ENCODE measurements at places on chromosomes 11 and 22.

GRCh38 chr11:46275964-46276641 lies 1.4 kb upstream of the CREB3L1 start:
- no peak for DNase-seq

- no peak for DNase-seq
Measured at GRCh38 chr11:121344824-121345223, 52.3 kb downstream of the SC5D start.

- DNase-seq, result no peak
Measured at GRCh38 chr11:82771781-82772180, 38.1 kb upstream of the FAM181B start.

DNA sequence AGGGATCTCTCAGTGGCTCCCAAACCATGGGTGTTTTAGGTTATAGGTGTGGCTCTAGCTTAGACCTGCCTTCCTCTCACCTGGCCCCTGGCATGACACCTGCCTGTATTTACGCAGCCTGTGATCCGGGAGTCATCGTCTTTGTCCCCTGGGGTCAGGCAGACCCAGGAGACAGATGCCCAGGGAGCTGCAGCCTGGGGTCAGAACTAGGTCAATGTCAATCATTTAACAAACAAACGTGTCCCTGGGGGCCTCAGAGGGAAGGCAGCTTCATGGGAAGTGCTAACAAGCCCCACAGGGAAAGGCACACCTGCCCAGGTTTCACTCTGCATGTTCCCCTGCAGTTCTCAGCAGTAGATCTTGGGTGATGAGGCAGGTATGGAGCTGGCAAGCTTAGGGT lies 12.0 kb downstream of the BACE1-AS start:
- DNase-seq, result no peak

DNA sequence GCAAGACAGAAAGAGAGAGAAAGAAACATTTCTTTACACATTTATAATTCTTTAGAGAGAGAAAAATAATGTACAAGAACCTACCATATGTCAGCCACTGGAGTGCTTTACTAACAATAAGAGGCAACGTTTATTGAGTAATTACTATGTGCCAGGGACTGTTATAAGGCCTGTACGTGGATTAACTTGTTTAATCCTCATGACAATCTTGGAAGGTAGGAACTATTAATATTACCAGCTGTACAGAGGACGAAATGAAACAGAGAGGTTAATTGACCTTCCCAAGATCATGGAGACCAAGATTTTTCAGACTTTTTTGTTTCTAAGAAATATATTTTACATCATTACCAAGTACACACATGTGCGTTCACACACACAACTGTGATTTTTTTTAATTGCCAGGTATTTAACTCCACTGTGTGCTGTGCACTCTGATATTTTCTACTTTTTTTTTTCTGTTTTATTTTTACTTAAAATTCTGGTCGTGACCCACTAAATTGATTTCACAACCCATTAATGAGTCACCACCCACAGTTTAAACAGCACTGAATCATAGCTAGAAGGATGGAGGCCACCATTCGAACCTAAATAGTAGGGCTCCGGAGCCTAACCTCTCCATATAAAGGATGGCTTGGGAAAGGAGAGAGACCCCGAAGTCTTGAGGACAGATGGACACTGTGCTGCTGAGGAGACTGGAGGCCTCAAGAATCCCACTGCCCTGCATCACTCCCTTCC lies 21.4 kb downstream of the CREB3L1 start:
- DNase-seq, result no peak

- no peak for DNase-seq
Measured at GRCh38 chr11:45296075-45296474, 9.9 kb upstream of the SYT13 start.

DNA sequence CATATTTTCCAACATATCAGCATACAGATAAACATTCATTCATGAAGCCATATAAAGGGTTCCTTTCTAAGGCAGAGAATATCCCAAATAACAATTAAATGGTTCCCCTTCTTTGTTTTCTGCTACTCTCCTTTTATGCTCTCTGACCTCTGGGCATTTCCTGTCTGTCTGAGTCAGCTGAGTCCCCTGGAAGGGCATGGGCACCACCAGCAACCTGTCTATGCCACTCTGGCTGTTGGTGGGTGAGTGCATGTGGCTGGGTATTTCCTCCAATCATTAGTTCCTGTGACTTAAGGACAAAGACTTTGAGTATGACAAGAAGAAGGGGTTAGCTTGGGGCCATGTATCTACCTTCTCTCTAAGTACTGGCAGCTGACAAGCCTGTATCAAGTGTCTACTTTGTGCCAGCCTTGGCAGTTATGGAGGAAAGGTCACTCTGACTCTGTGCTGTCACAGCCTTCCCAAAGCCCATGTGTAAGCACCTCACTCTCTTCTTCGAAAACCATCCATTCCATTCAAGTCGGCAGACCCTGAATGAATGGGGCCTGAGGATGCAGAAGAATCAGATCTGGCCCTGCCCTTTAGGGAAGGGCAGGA lies 86.3 kb upstream of the PHOX2A start:
- DNase-seq, result no peak

DNA sequence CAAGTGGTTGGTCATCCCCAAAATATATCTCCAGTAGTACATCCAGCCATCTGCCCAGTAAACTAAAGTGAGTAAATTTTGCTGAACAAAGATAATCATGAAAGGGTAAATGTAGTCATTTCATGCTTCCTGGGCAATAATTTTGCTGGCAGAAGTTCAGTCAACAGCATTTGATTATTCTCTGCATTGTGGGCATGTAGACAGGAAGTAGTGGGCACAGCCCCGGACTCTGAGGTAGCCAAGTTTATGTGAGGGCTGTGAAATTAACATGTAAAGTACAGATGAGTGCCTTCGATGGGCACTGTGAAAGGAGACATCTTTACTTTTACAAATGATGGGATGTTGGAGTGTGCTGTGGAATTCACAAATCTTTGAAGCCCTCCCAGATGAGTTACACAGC lies 312.2 kb upstream of the MTNR1B start:
- DNase-seq, result no peak

GRCh38 chr11:58254936-58255335 lies 13.1 kb downstream of the OR10W1 start:
- no peak for DNase-seq

DNA sequence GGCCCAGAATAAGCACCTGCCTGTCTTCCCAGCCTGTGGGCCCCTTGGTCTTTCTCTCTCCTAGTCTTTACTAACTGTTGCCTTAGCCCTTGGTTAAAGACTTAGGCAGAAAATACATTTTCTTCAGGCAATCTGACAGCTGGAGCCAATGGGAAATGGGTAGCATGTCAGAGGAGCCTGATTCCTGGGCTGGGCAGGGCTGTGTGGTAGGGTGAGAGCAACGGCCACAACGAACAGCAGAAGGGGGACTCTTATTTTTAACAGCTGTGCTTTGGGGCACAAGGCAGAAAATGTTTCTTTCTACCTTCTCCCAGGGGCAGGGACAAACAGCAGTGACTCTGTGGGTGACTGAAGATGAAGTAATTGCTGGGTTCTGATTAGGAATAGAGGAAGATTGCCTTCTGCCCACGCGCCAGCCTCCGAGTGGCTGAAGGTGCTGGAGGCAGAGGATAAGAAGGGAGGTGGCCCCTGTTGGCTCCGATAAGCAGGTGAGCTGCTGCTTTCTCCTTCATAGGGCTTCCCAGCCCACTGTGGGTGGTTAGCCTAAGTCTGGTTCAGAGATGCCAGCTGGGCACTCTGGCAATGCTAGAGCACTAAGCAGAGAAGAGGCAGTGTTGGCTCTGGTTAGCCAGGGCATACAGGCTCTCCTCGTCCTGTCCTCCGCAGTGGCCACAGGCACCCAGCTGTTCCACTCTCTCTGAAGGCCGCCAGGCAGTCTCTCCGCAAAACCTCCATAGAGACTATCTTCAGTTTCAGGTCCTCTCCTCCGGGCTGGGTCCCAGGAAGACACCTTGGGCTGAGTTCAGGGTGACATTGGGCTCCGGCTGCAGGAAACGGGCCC lies 1.5 kb downstream of the YPEL4 start:
- no peak for DNase-seq

- DNase-seq, result no peak
Measured at GRCh38 chr22:44192098-44192815, 11.5 kb downstream of the PARVG start.

DNA sequence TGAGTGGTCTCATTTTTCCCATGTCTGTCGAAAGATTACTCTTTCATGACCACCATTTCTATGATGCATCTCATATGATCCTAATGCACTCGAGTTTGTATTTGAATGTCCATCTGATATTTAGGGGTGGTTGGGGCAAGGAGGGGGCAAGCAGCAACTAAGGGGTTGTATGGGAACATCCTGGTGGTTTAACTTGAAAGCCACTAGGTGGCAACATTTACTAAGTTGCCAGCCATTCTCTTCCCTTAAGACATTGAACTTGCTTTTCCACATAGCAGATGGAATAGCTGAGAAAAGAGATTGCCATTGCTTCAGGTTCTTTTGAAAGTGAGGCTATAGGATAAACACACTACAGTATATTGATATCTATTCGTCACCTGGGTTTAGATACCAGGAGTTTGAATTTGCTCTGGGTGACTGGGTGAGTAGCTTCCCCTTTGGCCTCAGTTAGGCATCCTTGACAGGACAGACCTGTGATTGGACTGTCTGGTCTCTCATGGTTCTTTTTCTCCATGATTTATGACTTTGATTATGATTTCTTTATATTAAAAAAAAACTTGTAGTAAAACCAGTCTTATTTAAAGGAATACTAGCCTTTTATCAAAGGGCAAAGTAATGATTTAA lies 32.4 kb downstream of the NF2 start:
- no peak for DNase-seq

DNA sequence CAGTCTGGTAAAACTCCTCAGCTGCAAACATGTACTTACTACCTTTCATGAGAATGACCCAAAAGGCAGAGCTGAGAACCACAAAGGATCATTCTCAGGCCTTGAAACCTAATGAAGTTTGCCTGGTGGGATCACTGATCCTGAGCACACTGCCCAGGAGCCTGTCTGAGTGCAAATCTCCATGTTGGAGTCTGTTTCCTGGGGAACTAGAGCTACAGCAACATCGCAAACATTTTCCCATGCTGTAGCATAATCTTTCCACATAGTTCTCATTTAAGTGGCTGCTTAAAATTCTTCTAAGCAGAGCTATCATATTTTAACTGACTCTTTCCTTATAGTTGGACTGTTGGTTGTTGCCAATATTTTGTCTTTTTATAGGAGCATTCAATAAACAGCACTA lies 58.5 kb downstream of the GUCY1A2 start:
- no peak for DNase-seq

DNA sequence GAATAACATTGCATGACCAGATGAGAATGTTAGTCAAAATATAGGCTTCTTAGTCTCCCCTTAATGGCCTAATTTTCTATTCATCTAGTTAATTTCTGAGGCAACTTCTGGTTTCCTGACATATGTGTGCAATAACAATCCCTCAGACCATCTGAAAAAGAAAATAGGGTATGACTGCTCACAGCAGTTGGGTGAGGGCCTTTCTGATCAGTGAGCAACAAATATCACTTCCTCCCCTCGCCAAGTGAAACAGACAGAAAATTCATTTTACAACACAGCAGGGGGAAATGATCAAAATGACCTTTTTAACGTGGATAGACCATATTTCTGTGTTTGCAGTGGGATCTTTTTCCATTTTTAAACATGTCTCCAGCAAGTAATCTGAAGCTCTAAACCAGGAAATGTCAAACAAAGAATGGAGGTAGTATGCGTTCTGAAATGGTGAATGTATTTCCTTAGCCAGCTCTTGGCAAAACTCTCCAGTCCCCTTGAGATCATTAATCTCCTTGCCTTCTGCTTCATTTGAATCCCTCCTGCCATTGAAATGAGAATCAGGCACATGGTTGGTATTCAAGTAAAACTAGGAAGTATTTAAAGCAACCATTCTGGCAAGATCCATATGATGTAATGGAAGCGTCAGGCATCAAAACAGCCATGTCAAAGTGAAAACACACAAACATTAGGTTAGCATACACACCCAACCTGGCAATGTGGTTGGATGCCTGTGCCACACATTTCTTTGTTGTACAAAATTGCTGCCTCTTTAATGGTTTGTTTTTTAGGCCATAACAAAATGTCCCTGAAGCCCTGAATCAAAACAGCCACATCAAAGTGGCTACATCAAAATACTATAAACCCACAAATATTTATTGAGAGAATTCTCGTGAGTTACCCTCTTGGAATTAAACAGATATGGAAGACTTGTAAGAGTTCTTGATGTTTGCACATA lies 100.1 kb downstream of the SLC1A2 start:
- no peak for DNase-seq

- no peak for DNase-seq
Measured at GRCh38 chr22:35903571-35904335, 124.9 kb downstream of the RBFOX2 start.

DNA sequence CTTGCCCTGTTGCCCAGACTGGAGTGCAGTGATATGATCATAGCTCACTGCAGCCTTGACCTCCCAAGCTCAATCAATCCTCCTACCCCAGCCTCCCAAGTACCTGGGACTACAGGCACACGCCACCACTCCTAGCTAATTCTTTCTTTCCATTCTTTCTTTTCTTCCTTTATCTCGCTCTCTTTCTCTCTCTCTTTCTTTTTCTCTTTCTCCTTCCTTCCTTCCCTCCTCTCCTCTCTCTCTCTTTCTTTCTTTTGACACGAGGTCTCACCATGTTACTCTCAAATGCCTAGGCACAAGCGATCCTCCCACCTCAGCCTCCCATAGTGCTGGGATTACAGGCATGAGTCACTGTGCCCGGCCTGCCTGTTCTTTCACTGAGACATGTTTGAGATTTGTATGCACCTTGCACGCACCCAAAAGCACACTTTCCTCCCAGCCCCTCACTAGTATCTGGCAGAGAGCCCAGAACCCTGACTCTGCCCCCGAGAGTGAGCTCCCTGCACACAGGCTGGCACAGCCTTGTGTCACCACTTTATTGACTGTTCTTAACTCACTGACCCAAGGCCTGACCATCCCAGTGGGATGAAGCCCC lies 56.8 kb downstream of the CD6 start:
- DNase-seq, result peak; percentile 87
